Left renal cortex interstitium (tissue), 4 donors: ENCODE measurements at places on chromosomes 5 and 9. TPM values are rescaled to one million over a fixed set of nuclear protein-coding genes. Genes with fewer than 3 reads are reported as not detected.

MORN5 gene
- 2.3 TPM for polyA plus RNA-seq

TNFAIP8 gene
- 33.2 TPM for polyA plus RNA-seq

DNA sequence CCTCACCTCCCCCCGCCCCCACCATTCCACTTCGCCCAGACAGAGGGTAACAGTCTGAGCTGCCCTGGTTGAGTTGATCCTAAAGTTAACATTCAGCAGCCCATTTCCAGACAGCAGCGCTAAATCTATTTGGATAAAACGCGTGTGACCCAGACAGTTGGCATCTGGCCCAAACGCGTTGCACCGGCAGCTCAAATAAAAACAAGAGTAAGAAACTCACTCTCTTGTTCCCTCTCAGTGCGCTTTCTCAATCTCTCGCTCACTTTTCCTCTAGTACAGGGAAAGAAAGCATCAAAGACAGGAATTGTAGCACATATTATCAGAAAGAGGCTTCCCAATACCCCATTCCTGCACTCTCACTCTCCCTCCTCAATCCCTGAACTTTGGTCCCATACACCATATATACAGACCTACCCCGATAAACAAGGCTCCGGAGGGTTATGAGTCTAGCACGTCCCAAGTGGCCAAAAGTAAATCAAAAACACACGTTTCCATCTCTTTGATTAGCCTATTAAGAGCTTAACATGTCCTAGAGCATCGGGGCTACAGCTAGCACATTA is 1.3 kb downstream of the ADAMTS6 start:
- DNase-seq = peak; percentile 39

GRCh38 chr9:136857166-136857565 is 5.0 kb downstream of the MAMDC4 start:
- no peak for DNase-seq

GRCh38 chr9:133437753-133438531 is 15.8 kb downstream of the ADAMTS13 start:
- DNase-seq = no peak

DNA sequence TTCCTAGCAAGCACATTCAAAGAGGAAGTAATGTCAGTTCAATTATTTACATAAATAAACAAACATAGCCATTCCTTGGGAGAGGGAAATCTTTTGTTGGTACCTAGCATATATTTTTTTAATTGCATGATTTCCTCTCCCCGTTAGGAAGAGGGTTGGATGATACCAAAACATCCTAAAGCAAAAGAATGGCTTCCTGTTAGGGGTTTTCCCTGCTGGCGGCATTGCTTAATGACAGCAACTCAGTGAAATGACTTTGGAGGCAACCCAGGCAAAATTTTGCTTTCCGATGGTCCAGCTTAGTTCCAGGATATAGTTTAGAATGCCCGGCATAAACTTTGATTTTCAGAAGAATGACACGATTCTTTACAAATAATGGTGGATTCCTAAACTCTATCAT is 73.2 kb downstream of the MAT2B start:
- DNase-seq = no peak

DNA sequence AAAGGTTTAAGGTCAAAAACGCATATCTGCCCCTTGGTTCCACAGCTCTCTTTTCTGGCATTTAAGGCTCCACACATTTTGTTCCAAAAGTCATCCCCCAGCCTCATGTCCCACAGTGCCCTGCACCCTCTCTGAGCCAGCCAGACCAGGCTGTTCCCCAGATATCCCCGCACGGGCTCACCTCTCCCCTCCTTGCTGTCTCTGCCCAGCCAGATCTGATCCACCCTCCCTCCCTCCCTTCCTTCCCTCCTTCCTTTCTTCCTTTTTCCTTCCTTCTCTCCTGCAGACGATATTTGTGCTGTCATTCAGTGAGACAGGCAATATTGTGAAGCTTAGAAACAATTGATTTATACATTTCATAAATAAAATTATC is 37.0 kb downstream of the DUSP1 start:
- no peak for DNase-seq

GRCh38 chr5:61028382-61028781 is 83.4 kb downstream of the NDUFAF2 start:
- no peak for DNase-seq

- no peak for DNase-seq
Measured at GRCh38 chr9:137522746-137523455, 27.3 kb downstream of the PNPLA7 start.

DNA sequence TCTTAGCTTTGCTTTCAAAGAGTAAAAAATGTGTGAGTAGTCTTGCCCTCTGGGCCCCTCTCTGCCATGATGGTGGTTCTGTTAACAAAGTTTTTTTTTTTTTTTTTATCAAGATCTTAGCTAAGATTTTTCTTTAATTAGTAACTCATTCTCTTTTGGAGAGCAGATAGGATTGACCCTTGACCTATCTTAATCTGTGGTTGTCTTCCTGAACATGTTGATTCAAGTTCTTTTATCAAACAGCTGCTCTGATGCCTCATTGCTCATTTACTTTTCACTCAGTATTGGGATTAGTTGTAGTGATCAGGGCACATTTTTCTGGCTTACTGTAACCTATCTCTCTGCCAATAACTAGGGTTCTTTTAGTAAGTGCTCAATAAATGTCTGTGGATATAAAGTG is 106.3 kb downstream of the PCSK5 start:
- no peak for DNase-seq

DNA sequence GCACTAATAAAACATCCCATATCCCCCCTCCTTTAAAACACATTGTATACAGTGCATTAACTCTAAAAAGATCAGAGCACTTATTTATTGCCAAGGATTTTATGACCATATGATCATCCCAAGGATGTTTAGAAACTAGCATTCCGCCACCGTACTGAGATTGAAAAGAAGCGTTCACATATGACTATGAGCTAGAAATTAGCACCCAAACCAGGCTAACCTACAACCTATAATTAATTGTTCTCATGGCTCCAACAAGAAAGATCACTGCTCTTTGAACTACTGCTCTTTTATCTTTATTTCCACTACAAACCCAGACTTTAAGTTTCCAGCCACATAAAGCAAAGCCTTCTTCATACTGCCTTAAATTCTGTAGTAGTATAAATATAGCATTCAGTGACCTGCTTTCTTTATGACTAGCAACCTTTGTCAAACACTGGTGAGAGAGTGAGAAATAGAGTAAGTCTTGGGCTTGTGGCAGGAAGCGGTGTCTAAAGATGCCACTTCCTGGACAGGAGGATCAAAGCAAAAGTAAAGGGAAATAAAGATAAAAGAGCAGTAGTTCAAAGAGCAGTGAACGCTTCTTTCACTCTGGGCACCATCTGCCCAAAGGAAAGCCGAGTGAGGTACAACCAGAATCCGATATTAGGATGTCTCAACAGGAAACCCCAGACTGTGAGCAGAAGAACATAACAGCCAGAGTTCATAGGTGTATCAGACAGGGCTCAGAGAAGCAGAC is 151.1 kb upstream of the ERCC6L2 start:
- DNase-seq = no peak

DNA sequence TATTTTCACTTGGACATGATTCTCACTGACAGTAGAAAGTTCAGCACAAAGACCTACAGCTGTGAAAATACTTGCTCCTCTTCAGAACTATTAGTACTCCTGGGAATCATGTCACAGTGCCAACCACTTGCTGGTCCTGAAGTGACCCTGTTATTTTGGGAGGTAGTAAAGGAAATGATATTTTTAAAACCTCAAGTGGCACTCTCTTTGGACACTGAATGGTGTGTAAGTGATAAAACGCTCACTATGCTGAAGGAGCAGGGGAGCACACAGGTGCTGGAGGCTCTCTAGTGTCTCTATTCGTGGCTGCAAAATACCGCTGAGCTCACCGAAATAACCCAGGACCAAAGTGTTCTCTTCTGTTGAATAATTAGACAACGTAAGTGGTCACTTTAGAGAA is 76.9 kb upstream of the SPATA31D4 start:
- DNase-seq = no peak

GRCh38 chr5:79762929-79763328 is 73.3 kb downstream of the CMYA5 start:
- DNase-seq = no peak

DNA sequence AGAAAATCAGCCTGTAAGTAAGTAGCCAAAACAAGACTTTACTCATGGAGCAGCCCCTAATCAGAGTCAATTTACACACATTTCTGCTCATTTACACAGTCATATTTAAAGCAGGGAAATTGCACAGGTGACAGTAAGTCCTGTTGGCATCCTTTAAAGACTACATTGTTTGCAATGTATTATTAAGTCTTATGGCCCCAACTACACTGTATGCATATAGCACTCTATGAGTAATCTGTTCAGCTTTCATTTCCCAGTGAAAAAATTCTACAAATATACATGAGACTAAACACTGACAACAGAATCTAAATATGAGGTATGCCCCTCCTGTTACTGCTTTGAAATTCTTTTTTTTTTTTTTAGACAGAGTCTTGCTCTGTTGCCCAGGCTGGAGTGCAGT is 19.7 kb downstream of the PPP6C start:
- no peak for DNase-seq

GRCh38 chr5:429453-430188 is 13.4 kb upstream of the EXOC3 start:
- no peak for DNase-seq

DNA sequence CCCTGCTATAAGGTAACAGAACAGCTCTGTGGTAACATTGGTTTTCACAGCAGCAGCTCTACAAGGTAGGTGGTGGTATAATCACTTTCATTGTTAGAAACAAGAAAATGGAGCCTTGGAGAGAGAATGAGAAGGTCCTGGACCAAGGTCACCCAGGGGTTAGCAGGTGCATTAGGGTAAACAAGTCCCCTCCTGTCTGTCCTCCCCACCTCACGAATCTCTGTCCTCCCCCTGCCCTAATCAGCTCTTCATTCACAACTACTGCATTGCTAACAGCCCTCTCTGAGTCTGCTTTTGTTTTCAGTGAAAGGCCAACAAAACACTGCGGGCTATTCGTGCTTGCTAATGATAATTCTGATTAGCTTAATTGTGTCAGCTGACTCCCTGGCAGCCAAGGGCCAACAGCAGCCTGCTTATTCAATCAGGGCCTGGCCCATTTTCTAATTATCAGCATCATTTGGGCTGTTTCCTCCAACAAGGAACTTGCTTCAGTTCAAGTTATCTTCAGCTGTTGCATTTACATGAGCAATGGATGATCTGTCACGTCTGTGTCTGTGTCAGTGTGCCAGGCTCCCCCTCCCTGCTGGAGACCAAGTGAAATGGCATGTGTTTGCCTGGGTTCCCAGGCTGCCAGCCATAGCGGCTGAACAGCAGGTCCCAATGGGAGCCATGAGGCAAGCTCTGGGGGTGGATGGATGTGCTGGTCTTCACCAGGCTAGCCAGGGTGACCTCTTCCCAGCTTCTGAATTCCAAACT is 56.7 kb upstream of the EQTN start:
- DNase-seq = no peak

DNA sequence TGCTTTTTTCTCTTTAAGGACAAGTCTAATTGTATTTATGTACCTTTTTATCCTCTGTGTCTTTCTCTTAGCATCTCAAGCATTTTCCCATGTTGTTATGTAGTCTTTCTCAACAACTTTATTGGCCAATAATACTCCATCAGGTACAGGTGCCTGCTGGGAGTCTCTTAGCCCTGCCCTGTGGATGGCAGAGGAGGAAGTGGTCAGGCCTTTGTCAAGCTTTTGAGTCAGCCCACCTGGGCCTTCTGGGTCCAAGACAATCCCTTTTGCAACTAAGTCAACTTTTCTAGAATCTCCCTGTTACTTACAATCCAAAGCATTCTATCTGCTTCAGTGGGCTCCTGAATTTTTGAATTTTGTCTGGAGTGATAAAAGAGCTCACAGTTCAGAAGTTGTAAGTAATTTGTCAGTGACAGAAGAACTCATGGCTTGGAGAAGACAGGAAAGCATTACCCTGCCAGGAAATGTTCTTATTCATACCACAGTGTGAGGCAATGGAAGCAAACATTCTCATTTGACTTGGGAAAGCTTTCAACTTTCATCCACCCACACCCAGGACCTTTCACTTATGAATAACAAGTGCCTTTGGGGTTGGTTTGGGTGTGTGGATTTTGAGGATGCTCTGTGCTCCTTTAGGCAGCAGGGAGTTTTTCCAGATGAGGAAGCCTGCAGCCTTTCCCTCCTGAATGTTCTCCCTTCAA is 200.0 kb upstream of the S1PR3 start:
- no peak for DNase-seq

DNA sequence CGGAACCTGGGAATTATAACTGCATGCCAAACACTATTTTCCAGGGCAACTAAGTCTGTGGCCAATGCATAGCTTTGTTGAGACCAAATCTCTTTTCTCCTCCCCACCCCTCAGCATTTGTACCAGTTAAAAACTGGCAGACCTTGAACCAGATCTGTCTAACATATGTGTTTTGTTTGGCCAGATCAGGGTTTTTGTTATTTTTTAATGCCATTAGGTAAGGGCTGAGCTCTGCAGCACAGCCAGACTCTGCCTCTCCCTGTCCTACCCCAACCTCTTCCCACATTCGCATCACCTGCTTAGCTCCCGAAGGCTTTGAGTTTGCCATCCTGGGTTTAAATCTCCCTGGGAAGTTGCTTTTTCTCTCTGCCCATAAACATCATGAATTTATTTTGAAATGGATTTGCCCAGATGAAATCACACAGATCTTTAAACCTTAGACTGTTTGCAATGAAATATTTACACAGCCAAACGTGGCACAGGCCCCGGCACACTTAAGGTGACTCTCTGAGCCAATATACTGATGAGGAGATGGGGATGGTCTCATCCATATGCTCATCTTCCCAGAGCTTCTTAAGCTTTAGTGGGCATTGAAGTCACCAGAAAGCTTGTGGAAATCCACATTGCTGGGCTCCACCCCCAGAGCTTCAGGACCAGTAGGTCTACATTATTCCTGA is 54.0 kb upstream of the ALDH1B1 start:
- DNase-seq = no peak

DNA sequence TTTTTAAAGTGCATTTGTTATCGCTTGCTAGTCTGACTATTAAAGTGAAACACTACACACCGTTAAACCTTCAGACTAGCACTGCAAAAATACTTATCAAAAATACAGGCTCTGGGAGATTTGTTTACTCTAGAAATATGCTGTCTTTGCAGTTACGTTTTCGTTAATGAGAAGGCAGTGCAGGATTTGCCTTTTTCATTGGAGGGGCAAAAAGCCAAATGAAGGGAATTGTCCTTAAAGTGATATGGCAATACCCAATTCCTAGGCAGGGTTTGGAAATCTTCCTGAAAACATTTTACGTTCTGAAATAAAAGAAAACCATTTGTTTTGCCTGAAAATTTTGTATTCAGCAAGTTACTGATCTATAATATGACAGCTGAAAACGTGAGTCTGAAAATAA is 1800.2 kb downstream of the MAT2B start:
- no peak for DNase-seq
